ENCODE measurements at places on chromosomes 7 and 10. TPM values are rescaled to one million over a fixed set of nuclear protein-coding genes. Genes with fewer than 3 reads are reported as not detected.

Gene TYW1B
- total RNA-seq = 2.1 TPM

Gene NPS
- total RNA-seq = not detected

Gene TBC1D12
- total RNA-seq = 29.0 TPM

Gene RNF133
- total RNA-seq = 2.1 TPM

Gene AS3MT
- 0.86 TPM for total RNA-seq

Gene TMEM178B
- total RNA-seq = 2.4 TPM

GRCh38 chr10:122347170-122347841 lies 27.2 kb upstream of the PLEKHA1 start:
- DNase-seq = no peak
- peaks cover 1% of the 10 kb centered on the region for H3K4me1 ChIP-seq
- H3K27ac ChIP-seq = no peak overlapping the region
- no peaks in the 10 kb centered on the region for H3K27me3 ChIP-seq

DNA sequence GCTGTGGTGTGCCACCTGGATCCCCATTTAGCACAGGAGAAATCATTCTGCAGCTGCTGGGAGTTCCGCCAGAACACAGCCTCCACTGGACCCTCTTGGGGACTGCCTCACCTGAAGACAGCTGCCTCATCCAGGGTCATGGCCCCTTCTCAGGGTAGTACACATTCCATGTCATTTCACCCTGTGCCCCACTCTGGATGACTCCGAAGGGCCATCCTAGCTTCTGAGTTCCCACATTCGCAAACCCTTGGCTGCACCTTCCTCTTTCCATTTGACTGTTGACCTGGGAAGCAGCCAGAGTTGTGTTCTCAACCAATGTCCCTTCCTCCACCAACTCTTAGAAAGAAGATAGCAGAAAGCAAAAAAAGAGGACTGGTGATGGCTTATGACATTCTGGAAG lies 125.6 kb upstream of the TBX20 start:
- no peaks in the 10 kb centered on the region for H3K27me3 ChIP-seq
- DNase-seq = no peak
- no peak overlapping the region for H3K4me3 ChIP-seq
- peaks cover 5% of the 10 kb centered on the region for H3K4me1 ChIP-seq

DNA sequence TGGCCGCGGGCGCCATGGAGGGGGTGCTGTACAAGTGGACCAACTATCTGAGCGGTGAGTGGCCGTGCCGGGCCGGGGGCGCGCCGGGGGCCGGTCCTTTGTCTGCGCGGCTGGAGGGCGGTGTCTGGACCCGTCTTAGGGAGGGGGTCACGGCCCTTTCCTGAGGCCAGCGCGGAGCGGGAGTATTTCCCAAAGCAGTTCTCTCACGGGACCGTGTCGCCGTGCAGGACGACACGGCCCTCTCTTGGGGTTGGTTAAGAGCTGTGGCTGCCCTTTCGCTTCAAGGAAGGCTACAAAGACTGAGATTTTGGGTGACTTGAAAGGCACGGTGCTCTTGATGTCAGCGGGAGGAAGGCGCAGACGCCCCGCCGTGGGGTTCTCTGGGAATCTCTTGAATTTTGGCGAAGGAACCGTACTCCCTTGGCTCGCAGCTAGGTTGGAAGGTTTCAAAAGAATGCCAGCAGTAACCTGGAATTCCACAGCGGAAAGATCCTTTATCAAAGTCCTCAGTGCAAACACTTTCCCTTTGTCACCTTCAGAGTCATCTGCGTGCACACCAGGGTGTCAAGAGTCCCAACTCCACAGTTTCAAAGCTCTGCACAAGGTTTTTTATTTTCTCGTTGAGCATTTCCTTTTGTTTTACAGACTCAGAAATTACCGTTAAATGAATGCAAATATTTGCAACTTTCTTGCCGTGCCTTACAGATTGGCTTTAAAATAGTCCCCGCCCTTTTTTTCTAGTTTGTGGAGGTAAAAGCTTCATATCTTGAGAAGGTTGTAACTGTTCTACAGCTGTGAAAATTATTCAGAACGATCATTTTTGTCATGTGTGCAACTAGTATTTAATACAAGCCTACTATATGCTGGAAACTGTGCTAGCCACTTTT lies 780 bp downstream of the PLEKHA8 start:
- no peaks in the 10 kb centered on the region for H3K36me3 ChIP-seq
- peak overlapping the region; percentile 89 for H3K27ac ChIP-seq
- H3K4me3 ChIP-seq = peak overlapping the region; percentile 92
- H3K4me1 ChIP-seq = peaks cover 8% of the 10 kb centered on the region
- DNase-seq = peak; percentile 58
- no peaks in the 10 kb centered on the region for H3K27me3 ChIP-seq

DNA sequence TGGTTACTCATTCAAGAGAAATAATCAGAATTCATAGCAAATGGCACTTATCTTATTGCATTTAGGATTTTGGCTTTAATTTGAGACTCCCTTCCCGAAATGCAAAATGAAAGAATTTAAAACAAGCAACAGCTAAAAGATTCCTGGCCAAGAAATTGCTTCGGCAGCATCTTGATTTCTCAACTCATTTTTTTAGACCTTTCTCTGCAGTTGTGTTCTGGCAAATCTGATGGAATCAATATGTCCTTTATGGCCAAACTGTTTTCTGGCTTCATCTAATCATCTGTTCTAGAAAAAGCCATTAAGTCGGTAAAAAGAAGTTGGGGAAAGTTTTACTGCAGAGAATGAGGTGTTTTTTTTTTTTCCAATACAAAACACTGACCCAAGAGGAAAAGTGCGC lies 172.1 kb downstream of the SLC16A9 start:
- H3K27me3 ChIP-seq = no peaks in the 10 kb centered on the region
- peaks cover 29% of the 10 kb centered on the region for H3K4me1 ChIP-seq
- no peak overlapping the region for H3K27ac ChIP-seq
- no peaks in the 10 kb centered on the region for H3K36me3 ChIP-seq

DNA sequence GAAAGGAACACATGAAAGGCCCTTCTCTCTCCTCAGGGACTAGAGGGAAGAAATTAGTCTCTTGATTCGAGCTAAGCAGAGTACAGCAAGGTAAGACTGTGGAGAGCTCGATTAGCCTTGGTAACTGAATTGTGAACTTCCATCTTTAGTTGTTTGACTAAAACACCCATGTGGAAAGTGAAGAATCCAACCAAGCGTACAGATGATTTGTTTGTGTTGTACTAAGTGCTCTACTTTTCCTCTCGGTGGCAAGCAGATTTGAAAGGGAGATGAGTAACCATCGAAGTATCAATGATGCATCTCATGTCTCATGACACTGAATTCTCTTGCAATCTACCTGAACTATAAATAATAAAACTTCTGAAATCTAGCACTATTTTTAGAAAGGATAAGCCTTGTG lies 80.7 kb downstream of the FZD1 start:
- H3K27ac ChIP-seq = no peak overlapping the region
- peaks cover 53% of the 10 kb centered on the region for H3K4me1 ChIP-seq
- H3K36me3 ChIP-seq = no peaks in the 10 kb centered on the region
- H3K4me3 ChIP-seq = no peak overlapping the region
- no peak for DNase-seq

GRCh38 chr10:79069325-79070080 lies 737 bp downstream of the ZMIZ1 start:
- peak overlapping the region; percentile 97 for H3K27ac ChIP-seq
- peak overlapping the region; percentile 79 for H3K4me3 ChIP-seq
- no peaks in the 10 kb centered on the region for H3K36me3 ChIP-seq
- peak; percentile 64 for DNase-seq

GRCh38 chr7:1666317-1666822 lies 3.7 kb upstream of the ELFN1 start:
- H3K4me1 ChIP-seq = peaks cover 30% of the 10 kb centered on the region
- no peak overlapping the region for H3K27ac ChIP-seq
- no peaks in the 10 kb centered on the region for H3K36me3 ChIP-seq
- peak; percentile 17 for DNase-seq

DNA sequence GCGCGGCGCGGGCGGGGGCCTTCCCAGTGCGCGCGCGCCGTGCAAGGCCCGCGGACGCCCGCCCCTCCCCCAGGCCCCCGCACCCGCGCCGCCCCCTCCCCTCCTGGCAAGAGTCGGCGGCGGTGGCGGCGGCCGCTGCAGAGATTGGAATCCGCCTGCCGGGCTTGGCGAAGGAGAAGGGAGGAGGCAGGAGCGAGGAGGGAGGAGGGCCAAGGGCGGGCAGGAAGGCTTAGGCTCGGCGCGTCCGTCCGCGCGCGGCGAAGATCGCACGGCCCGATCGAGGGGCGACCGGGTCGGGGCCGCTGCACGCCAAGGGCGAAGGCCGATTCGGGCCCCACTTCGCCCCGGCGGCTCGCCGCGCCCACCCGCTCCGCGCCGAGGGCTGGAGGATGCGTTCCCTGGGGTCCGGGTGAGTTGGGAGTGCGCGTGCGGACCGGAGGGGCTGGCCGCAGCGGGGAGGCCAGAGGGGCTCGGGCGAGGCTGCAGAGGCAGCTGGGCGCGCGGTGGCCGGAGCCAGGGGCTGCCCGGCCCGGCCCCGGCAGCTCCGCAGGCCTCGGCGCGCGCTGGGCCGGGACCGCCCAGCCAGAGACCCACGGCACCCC lies at the start of gene BMPR1A:
Gene BMPR1A, plus strand, starts transcription at position 109 of the 602 bp plus-strand sequence. CDS start 119,400 bp downstream, outside the sequence.
- H3K27ac ChIP-seq = peak within 1 kb of the TSS; percentile 99
- no peaks in the 10 kb centered on the region for H3K36me3 ChIP-seq
- H3K4me3 ChIP-seq = peak within 1 kb of the TSS; percentile 78
- DNase-seq = peak; percentile 97
- peaks cover 10% of the 10 kb centered on the region for H3K4me1 ChIP-seq
- H3K27me3 ChIP-seq = peaks cover under 1% of the 10 kb centered on the region

GRCh38 chr10:34866848-34867247 lies 51.8 kb upstream of the PARD3 start:
- no peak for DNase-seq
- H3K27ac ChIP-seq = no peak overlapping the region
- no peaks in the 10 kb centered on the region for H3K36me3 ChIP-seq
- no peak overlapping the region for H3K4me3 ChIP-seq
- H3K4me1 ChIP-seq = no peaks in the 10 kb centered on the region

DNA sequence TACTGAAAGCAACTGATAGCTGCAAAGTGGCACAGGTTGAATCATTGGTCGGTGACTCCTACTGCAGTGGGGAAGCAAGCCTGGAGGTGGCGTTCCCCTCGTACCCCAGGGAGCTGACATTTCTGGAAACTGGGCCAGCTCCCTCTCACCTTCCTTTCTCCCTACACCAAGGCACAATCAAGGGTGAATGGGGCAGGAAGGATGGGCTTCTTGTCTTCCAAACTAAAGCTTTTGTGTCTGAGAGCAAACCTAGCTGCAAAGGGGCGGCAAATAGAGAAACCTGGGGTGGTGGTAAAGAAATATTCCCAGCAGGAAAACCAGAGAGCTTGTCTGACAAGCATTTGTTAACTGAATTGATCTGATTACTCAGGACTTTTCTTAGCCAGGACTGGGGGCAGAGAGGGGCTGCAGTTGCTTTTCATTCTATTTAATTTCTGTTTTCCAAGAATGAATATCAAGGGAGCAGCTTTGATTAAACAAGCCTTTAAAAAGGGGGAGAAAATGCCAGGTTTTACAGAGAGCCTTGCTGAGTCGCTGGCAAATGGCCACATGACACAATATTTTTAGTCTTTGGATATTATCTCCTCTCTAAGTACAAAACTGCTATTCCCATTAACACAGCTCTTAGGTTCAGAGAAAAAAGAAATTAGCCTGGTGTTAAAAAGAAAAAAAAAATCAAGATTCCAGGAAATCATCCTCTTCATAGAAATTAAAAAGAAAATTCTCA lies 27.8 kb downstream of the CDHR3 start:
- no peaks in the 10 kb centered on the region for H3K27me3 ChIP-seq
- no peak overlapping the region for H3K4me3 ChIP-seq
- H3K4me1 ChIP-seq = no peaks in the 10 kb centered on the region
- no peaks in the 10 kb centered on the region for H3K36me3 ChIP-seq
- no peak overlapping the region for H3K27ac ChIP-seq
- DNase-seq = peak; percentile 88

GRCh38 chr10:88156341-88156740 lies 292.9 kb downstream of the PTEN start:
- peaks cover 27% of the 10 kb centered on the region for H3K4me1 ChIP-seq
- no peak for DNase-seq
- H3K27ac ChIP-seq = no peak overlapping the region
- H3K27me3 ChIP-seq = no peaks in the 10 kb centered on the region
- H3K4me3 ChIP-seq = no peak overlapping the region
